Activated CD4-positive, alpha-beta T cell treated with anti-CD3 and anti-CD28 coated beads, Interleukin-2, amount 50 U/mL, for 1 hour (primary cell): ENCODE measurements at places on chromosomes 11 and 22.

- DNase-seq = no peak
Observed at GRCh38 chr11:15707971-15708370, 593.2 kb downstream of the INSC start.

GRCh38 chr22:39503630-39504029 is 1.5 kb downstream of the MIEF1 start:
- DNase-seq = no peak

GRCh38 chr11:31780480-31780971 is 30.6 kb downstream of the PAX6 start:
- DNase-seq = no peak

- no peak for DNase-seq
Observed at GRCh38 chr22:22802339-22802970, 85.2 kb upstream of the IGLL5 start.

DNA sequence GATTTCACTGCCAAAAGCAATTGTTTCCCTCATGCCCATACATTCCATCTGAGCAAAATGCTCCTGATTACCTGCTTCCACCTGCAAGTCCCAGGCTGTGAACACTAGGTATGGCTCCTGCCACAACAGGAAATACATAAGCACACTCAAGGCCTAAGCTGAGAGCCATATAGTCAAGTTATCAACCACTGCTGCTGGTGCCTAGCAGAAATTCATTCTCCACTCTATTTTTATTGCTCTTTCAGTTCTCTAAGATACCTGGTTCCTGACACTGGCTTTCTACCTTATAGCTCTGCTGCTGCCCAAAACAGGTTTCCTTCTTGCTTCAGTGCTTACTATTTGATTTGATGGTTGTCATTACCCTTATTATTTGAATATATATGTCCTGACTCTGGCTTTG is 31.6 kb downstream of the SLC36A4 start:
- DNase-seq = no peak

DNA sequence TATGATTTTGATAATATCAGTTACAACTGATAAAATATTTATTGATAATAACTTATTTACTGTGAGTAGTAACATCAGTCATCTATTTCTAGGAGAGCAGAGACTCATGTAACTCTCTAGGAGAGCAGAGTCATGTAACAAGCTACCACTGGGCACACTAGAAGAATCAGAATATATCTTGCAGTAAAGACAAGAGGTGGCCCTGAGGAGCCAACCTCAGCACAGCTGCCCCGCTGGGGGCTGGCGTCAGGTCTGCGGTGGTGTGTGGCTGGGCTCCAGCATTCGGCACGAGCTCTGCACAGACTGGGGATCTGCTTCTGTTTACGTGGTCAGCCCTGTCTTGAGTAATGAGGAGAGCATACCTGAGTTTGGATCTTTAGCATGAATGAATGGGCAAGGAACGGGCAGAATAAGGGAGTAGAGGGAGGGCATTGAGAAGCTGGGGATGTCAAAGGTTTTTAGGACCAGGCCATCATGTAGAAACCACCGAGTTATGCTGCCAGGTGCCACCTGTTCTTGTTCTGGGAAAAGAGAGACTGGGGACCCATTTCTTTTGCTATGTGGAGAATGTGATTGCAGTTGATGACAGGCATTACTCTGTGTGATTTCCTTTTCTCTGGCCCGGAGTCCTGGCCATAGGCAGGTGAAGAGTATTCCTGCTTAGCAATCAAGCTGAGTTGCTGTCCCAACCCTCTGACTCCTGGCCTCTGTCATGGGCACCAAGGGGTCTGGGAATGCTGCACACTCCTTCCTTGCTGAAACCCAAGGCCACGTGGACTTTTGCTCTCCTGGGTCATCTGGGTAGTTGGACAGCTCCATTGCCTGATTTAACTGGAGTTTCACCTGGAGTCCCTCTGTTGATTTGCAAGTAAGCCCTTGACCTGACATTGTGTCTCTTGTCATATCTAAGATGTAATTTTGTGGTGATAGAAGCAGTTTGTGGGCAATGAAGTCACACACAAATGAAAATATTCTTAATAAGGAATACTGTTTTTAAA is 50.9 kb upstream of the HEPHL1 start:
- DNase-seq = no peak

DNA sequence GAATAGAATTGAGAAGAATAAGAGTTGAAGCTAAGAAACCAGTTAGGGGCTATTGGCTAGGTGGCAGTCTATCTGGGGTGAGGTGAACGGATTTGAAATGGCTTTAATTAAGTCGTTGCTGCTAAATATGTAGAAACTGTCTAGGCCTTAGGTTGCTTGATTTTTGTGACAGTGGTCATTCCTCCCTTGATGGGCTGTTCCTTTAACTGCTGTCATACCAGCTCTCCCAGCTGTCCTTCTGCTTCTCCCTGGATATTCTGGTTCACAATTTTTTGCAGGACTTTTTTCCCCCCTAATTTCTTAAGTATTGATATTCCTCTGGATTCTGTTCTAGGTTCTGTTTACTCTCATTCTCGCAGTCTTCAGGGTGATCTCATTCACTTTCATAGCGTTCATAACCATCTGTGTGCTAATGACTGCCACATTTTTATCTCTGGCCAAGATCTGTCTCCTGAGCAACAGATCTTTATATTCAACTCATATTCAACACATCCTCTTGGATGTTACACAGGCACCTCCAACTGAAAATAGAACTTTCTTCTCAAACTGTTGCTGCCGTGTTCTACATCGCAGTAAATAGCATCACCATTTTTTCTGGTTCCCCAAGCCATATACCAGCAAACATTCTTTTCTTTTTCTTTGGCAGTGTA is 134.1 kb downstream of the UVRAG start:
- no peak for DNase-seq

GRCh38 chr11:130121445-130121978 is 38.1 kb upstream of the ST14 start:
- no peak for DNase-seq

DNA sequence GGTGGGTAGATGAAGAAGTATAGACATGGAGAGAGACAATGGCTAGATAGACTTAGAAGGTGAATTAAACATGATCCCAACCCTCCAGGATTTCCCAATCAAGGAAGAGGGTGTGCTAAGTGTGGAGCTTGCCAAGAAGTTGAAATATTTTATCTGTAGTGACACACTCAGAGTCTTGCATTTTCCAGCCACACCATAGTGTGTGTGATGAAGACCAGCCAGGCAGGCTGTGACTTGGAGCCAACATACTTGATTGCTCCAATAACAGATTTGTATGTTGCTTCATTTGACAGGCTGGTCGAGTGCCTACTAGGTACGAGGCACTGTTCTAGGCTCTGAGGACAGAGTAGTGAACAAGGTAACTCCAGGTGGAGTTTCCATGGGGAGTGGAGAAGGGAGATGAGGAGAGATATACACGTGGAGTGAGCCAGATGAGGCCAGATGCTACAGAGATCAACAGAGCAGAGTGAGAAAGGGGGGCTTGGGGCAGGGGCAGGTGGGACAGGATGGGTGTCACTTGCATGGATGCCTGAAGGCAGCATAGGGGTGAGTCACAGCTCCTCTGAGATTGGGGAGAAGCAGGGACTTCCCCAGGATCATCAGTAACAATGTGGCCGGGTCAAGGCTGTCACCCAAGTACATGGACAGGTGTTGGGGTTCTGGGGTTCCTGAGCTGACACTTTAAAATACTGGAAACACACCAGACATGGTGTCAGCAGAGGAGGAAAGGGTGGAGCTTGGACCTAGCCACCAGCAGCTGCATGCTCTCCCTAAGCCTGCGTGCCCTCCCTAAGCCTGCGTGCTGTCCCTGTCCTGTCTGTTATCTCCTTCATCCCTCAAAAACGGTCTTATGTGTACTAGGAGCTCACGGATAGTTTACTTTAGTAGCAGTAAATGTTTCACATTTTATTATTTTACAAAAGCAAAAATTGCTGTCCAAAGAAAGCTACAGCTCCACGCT is 23.6 kb downstream of the PDGFB start:
- DNase-seq = no peak

- DNase-seq = no peak
Observed at GRCh38 chr11:74055938-74056337, 47.1 kb upstream of the UCP3 start.

DNA sequence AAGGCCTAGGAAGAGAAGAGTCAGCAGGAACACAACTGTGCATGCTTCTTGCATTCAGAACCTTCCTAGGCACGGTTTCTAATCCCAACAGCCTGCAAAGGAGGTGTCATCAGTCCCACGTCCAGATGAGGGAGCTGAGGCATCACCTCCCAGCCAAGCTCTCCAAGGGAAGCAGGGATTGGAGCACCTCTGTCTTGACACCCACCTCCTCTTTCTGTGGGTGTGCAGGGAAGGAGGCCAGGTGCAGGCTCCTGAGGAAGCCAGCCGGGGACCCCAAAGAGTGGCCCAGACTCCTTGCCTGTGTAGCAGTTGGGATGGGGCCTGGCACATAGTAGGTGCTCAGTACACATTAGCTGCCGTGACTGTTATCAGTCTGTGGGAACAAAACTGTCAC is 2.0 kb downstream of the PNPLA5 start:
- no peak for DNase-seq

DNA sequence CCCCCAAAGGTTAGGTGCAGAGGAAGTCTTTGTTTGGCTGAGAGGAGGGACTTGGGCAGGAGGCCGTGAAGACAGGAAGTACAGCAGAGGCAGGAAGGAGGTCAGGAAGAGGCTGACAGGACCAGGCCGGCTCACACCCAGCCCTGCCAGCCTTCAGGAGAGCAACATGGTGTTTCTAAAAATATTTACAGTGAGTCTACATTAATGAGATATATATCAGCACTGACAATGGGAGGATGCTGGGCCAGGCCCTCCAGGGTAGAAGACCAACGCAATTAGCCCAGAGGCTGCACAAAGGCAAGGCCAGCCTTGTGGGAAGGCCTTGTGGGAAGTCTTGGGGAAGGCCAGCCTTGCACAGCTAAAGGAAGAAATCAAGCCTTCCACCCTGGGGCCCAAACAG is 7.9 kb upstream of the APLNR start:
- DNase-seq = no peak

DNA sequence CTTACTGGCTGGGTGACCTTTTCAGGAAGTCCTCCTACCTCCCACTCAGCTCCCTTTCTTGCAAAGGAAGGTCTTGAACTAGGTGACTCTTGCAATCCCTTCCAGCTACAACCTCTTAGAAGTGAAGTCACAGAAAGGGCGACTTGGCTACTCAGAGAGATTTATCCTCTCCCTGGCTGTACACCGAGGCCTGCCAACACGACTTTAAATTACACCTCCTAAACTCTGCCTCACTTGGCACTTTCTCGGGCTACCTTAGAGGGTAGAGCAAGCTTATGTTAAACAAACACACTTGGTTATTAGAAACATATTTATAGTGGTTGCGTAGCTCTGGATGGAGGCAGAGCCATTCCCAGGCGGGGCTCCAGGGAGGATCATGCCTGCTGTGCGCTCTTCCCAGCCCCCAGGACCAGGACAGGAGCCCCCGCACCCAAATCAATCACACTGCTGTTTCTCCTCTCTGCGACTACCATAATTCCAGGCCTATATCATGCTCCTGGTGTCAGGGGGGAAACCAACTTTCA is 358.4 kb downstream of the BUD13 start:
- DNase-seq = no peak

DNA sequence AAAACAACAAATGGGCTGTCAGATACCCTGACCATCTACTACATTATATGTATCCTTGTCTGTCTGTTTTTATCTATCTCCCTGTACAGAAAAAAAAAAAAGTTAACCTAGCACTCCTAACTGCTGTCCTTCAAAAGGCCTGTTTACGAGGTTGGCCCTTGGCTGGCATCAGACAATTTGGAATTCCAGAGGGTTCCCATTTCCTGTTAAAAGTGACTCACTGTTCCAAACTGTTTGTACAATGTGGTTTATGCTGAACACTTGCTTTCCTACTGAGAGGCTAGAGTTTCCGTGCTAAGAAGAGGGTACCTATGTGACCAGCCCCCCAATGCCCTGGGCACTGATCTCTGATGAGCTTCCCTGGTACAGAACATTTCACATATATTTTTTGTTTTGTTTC is 65.9 kb upstream of the HMGXB4 start:
- DNase-seq = no peak

- DNase-seq = no peak
Observed at GRCh38 chr11:65730461-65730860, 9.9 kb upstream of the RNASEH2C start.

DNA sequence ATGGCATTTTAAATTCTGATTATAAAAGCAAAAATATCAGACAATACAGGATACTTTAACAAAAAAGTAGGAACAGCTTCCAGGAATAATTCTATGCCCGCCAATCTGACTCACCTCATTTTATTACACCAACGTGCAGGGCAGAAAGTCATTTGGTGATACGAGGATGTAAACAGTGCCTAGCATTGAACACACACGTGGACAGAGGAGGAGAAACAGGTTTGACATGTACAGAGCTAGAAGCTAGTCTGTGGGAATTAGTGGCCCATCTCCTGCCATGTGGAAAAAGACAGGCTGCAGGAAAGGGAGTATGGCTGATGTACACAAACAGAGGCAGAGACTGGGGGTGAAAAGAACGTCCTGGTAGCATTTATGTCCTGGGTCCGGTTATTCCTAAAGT is 9.0 kb upstream of the SPINDOC start:
- DNase-seq = no peak

- DNase-seq = no peak
Observed at GRCh38 chr11:128585498-128586238, 1.7 kb downstream of the ETS1 start.

DNA sequence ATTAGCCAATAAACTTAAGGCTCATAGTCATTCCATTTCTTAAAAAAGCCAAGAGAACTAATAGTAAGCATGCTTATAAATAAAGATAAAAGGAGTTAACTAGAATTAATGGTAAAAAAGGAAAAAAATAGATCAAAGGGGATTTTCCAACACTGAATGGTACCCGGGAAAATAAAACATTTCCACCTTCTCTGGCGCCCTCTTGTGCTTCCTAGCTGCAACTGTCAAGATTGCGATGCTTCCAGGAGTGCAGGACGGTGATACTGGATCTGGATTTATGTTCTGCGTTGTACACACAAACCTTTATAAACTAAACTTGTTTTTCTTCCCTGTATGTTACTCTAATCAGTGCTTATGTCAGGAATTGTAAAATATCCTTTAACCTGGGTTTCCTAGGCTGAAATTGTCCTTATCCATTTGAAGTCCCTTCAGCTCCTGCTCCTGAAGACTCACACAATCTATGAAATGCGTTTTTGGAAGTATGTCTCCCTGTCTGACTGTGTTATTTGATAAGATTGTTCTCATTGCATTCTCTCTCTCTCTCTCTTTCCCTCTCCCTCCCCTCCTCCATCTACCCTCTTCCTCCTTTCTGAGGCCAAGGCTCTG is 9.6 kb upstream of the HTATIP2 start:
- no peak for DNase-seq

GRCh38 chr22:49203091-49203858 is 624.4 kb downstream of the BRD1 start:
- no peak for DNase-seq

- no peak for DNase-seq
Observed at GRCh38 chr22:37897807-37898206, 8.3 kb upstream of the MICALL1 start.
